ENCODE measurements at places on chromosomes 6 and 20.

- no peak for DNase-seq
Measured at GRCh38 chr6:134520181-134521115, 202.5 kb upstream of the SGK1 start.

- peak; percentile 64 for DNase-seq
Measured at GRCh38 chr6:89079511-89080234, 878 bp upstream of the PNRC1 start.

- no peak for DNase-seq
Measured at GRCh38 chr20:45968081-45968671, 3.8 kb downstream of the ZNF335 start.

DNA sequence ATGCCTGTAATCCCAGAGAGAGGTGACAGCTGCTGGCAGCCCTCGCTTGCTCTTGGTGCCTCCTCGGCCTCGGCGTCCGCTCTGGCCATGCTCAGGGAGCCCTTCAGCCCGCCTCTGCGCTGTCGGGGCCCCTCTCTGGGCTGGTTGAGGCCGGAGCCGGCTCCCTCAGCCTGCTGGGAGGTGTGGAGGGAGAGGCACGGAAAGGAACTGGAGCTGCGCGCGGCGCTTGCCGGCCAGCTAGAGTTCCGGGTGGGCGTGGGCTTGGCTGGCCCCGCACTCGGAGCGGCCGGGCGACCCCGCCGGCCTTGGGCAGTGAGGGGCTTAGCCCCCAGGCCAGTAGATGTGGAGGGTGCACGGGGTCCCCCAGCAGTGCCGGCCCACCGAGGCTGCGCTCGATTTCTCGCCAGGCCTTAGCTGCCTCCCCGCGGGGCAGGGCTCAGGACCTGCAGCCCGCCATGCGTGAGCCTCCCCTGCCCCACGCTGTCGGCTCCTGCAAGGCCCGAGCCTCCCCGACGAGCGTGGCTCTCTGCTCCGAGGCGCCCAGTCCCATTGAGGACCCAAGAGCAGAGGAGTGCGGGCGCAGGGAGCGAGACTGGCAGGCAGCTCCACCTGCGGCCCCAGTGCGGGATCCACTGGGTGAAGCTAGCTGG is 34.6 kb downstream of the C6orf52 start:
- DNase-seq, result no peak

- no peak for DNase-seq
Measured at GRCh38 chr20:62157387-62158087, 14.0 kb downstream of the SS18L1 start.

- DNase-seq, result peak; percentile 70
Measured at GRCh38 chr6:1136415-1136774, 175.5 kb upstream of the FOXQ1 start.

- no peak for DNase-seq
Measured at GRCh38 chr6:16402581-16402900, 164.2 kb downstream of the GMPR start.

- no peak for DNase-seq
Measured at GRCh38 chr20:59705651-59706399, 101.5 kb downstream of the PHACTR3 start.

DNA sequence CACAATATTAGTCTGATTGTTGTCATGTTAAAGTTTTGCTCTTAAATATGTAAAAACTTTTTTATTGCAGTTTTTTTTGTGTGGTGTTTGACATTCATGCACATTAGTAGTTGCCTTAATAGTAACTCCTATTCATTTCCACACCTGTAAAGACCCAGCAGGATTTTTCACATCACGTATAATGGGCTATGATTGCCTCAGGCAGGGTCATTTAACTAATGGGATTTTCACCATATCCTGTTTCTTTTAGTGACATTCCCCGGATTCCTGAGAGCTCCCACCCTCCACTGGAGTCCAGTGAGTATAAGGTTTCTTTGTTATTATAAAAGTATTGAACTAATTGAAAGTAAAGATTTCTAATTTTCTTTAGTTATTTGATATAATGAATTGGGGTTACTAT is 359.2 kb downstream of the RIMS1 start:
- peak; percentile 24 for DNase-seq

- no peak for DNase-seq
Measured at GRCh38 chr20:42510686-42511085, 679.0 kb downstream of the PTPRT start.

DNA sequence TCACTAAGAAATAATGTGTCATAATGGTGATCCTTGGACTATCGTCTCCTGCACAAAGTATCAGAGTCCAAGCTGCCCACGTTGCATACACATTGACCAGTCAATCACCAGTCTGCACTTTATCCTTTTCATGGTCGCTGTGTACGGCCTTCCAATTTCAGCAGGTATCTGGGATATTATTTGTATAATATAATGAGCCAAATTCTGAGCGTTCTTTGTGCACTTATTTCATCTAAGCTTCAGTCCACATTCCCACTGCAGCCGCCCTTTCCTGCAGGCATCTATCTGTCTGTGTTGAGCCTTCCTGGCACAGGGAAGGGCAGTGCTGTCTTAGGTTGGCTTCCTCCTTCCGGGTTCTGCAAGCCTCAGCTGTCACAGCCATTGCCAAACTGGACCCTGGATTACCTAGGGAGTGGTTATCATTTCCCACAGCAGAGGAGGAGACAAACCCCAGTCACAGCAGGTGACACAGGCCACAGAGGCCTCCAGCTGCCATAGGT is 174.3 kb downstream of the TTLL2 start:
- no peak for DNase-seq

- DNase-seq, result peak; percentile 75
Measured at GRCh38 chr6:75205776-75206575, at the start of gene COL12A1. Gene COL12A1, minus strand, starts transcription at chr6:75206053. Its CDS starts 3,261 bp downstream, at chr6:75202792.

GRCh38 chr6:121000381-121000780 is 333.9 kb downstream of the TBC1D32 start:
- DNase-seq, result peak; percentile 13

DNA sequence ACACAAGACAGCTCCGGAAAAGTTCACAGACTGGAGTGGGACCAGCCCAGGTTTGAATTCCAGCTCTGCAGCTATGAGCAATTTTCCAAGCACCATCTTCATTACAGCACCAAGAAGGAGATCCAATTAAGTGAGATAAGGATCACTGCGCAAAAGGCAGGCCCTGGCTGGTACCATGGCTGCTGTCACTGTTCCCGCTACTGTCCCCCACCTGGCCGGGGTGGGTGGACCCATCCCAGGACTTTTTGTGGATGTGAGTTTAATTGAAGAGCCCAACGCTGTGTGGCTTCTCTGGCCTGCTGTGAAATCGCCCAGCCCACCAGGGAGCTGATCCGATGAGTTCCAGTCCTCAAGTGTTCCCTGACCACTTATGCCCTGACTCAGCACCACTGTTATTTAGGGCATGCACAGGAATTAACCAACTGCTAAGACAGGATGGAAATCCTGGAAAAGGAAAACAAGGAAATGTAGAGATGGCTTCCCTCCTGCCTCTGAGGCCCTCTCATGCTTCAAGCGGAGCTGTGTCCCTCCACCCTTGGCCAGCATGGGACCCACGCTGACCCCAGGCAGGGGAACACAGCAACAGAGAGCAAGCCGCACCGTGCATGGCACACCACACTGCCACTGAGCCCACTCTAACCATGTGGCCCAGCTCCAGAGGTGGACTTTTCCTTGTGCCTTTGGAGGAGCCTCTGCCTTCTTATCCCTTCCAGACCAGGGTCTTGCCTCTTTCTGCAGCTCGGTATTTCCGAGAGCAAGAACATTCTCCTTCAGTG is 150.0 kb upstream of the CST7 start:
- no peak for DNase-seq

- DNase-seq, result no peak
Measured at GRCh38 chr6:27260369-27260768, 12.9 kb downstream of the PRSS16 start.

GRCh38 chr20:60206259-60206658 is 248.0 kb downstream of the CDH26 start:
- peak; percentile 82 for DNase-seq

DNA sequence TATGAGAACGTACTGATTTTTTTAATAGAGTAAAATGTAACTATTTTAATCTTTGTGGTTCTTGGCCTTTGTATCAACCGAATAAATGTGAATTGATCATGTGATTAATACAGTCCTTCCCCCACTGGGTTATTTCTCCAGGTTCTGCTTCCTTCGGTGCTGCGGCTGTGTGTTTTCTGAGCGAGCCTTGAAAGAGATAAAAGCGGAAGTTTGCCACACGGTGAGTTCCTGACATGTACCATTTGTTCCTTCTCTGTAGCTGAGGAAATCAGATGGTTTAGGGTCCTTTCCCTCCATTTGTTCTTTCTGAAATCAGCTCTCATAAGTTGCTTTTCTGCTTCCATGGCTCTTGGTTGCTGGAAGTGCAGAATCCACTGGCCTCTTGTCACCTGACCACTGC is 15.5 kb downstream of the RTF2 start:
- DNase-seq, result no peak

DNA sequence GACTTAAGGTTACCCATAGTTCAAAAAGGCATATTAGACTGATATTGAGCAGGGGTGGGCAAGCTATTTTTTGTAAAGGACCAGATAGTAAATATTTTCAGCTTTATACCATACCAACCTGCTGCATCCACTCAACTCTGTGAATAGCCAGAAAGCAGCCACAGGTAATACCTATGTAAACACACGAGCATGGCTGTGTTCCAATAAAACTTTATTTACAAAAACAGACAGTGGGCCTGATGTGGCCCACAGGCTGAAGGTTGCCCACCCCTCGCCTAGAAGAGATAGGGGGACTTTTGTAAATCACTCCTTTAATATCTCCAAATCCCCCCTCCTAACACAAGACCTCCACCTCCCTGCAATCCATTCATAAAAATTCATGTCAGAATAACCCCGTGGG is 64.4 kb downstream of the PSMG4 start:
- no peak for DNase-seq

GRCh38 chr20:57773059-57773815 is 63.4 kb upstream of the PMEPA1 start:
- no peak for DNase-seq

DNA sequence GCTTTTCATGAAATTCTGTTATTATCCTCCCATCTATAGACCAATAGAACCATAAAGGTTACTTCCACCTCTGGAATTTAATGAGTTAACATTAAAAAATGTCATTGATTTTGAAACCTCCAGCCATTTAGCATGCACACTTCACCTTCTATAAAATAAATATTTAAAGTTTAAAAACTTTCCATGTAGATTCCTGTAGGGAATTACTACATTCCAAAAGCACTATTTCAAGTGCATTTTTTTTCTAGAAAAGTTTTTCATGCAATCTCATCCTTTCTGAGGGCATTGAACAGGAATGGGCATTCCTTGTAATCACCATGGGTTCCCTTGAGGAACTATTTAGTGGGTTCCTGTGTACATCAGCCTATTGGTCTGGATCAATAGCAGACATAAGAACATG is 253.8 kb upstream of the RIN2 start:
- DNase-seq, result no peak

DNA sequence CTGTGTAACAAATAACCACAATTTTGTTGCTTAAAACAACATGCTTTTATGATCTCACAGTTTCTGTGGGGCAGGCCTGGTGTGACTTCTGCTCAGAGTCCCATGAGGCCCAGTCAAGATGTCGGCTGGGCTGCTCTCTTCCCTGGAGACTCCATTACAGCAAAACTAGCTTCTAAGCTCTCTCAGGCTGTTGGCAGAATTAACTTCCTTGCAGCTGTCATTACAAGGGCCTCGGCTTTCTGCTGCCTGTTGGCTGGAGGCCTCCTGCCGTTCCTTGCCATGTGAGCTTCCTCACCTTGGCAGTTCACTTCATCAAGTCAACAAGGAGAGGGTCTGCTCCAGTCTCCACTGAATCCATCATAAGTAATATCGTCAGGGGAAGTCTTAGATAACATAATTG is 659.2 kb downstream of the PRKN start:
- no peak for DNase-seq

DNA sequence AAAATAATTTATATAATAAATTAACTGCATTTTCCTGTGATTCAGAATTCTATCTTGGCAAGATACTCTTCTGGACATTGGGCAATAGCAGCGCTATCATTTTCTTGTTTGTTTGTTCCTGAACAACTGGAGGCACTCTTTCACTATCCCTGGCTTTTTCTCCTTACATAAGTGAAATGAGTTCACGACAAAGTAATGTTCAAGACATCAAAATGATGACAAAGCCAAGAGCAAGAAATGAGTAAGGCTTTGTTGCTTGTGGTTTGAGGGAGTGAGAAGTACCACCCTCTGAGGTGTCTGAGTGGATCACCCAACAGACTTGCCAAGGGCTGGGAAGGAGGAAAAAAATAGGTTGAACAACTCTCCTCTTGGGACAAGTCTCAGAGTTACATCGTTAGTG is 466.6 kb upstream of the JAG1 start:
- DNase-seq, result no peak

DNA sequence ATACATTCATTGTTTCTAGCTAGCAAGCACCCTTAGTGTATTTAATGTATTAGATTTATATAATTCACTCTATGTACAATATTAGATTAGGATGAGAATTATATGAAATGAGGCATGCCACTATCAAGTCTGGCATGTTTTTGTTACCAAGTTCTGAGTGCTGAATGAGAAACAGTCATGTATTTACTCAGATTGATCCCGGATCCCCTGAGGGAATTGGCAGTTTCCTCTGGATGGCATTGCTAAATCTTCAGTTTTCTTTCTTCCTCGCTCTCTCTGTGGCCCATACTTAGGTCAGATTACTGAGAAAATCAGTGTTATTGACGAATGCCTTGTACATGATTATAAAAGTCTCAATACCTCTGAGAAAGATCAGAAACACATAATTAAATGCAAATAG is 66.6 kb downstream of the CDKAL1 start:
- no peak for DNase-seq

DNA sequence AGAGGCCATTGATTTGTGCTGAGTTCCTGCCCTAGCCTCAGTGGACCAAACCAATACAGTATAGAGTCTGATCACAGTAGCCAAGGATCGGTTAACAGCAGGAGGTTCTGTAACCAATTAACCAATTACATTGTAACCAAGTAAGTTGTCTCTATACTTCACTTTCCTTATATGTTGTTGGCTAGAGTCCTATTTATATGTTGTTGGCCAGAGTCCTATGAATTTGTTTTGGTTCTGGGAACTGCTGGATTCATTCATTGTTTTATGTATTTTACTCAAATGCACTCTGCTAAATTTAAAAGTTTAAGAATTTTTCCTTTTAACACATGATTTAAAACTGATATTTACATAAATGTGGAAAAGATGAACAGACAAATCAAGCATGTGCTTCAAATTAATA is 597.4 kb upstream of the HS3ST5 start:
- DNase-seq, result no peak

DNA sequence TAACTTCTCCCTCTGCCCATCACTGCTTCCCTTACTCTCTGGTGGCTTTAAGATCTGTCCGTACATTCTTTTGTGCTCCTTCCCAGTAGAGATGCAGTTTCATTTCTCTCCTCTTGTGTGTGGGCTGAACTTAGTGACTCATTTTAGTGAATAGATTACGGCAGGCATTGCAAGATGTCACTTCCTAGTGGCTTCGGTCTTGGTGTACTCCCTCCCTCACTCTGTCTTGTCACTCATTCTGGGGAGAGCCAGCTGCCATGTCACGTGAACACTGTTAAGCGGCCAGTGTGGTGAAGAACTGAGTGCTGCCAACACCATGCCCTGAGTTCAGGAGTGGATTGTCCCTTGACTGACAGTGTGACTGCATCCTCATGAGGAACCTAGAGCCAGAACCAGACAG is 115.9 kb downstream of the OTOR start:
- DNase-seq, result peak; percentile 76
